ENCODE measurements at places on chromosomes 7 and 10. TPM values are rescaled to one million over a fixed set of nuclear protein-coding genes. Genes with fewer than 3 reads are reported as not detected.

DNA sequence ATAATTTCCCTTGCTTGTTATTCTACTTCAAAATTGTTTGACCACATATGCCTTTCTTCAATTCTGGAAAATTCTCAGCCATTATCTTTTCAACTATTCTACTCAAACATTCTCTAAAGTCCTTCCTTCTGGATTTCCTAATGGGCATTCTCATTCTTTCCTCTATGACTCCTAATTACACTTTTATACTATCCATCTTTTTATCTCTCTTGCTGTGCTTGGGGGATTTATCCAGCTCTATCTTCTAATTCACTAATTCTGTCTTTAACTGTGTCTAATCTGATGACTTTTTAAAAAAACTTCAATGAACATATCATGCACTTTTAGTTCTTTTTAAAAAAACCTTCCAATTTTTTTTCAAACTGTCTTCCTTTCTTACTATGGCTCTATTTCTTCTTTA is 38.4 kb downstream of the C10orf143 start:
- no peaks in the 10 kb centered on the region for H3K4me1 ChIP-seq
- H3K27ac ChIP-seq = no peak overlapping the region
- DNase-seq = no peak
- H3K36me3 ChIP-seq = no peaks in the 10 kb centered on the region

DNA sequence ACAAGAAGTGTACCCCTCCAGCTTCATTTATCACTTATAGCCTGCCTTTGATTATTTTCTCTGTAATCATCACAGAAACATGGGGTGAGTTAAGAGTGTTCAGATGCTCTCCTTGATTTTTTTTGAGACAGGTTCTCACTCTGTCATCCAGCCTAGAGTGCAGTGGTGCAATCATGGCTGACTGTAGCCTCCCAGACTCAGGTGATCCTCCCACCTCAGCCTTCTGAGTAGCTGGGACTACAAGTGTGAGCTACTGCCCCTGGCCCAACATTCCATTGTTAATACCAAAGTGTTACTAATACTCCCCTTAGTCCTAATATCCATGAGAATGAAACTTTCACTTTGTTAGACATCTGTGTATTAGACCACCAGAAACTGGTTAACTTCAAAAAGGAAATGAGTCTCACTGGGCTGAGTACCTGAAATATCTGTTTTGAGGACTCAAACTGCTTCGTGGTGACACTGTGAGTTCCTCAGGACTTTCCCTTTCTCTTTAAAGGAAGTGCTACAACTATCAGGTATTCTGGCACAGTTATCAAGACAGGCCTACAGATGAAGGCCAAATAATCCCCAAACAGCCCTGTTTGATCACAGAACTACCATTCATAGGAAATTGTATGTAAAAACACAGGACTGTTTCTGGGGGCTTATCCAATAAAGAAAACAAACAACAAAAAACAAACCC is 20.5 kb upstream of the CFAP70 start:
- peak overlapping the region; percentile 1 for H3K27ac ChIP-seq
- DNase-seq = no peak
- 0 out of 2 replicates have a peak, but pooled peaks cover 3% of the 10 kb centered on the region for H3K4me1 ChIP-seq
- H3K36me3 ChIP-seq = peaks cover 7% of the 10 kb centered on the region
- H3K27me3 ChIP-seq = no peaks in the 10 kb centered on the region
- H3K4me3 ChIP-seq = no peak overlapping the region

DNA sequence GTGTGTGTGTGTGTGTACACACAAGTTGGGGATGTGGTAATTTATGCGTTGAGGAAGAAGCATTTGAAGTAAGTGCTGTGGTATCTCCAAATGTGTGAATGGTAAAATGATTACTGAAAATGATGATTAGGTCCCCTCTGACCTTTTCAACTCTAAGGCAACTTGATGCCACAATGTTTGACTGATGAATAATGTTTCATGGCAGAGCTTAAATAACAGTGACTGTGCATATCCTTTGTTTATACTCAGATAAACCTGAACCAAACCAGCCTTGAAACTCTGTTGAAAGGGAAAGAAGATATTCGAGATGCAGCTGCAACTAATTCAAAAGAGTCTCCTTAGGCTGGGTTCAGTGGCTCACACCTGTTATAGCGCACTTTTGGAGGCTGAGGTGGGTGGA is 64.8 kb upstream of the YAE1 start:
- H3K4me1 ChIP-seq = no peaks in the 10 kb centered on the region
- no peak for DNase-seq
- no peaks in the 10 kb centered on the region for H3K36me3 ChIP-seq
- no peak overlapping the region for H3K4me3 ChIP-seq
- peaks cover 4% of the 10 kb centered on the region for H3K27me3 ChIP-seq

GRCh38 chr7:142327628-142328405 is 70.0 kb upstream of the PRSS58 start:
- DNase-seq = no peak
- no peak overlapping the region for H3K4me3 ChIP-seq
- H3K36me3 ChIP-seq = no peaks in the 10 kb centered on the region
- H3K27ac ChIP-seq = no peak overlapping the region
- no peaks in the 10 kb centered on the region for H3K27me3 ChIP-seq

GRCh38 chr10:29896053-29896452 is 163.3 kb downstream of the JCAD start:
- H3K27me3 ChIP-seq = no peaks in the 10 kb centered on the region
- no peaks in the 10 kb centered on the region for H3K36me3 ChIP-seq
- no peak overlapping the region for H3K27ac ChIP-seq
- DNase-seq = no peak
- no peak overlapping the region for H3K4me3 ChIP-seq

- peaks cover 3% of the 10 kb centered on the region for H3K36me3 ChIP-seq
- H3K27ac ChIP-seq = no peak overlapping the region
- DNase-seq = no peak
- peaks cover 21% of the 10 kb centered on the region for H3K4me1 ChIP-seq
- H3K4me3 ChIP-seq = no peak overlapping the region
Measured at GRCh38 chr10:132326925-132327324, 5.1 kb upstream of the LRRC27 start.

- H3K4me3 ChIP-seq = no peak overlapping the region
- H3K4me1 ChIP-seq = no peaks in the 10 kb centered on the region
- H3K27ac ChIP-seq = no peak overlapping the region
Measured at GRCh38 chr10:20302033-20302432, 485.8 kb downstream of the PLXDC2 start.

DNA sequence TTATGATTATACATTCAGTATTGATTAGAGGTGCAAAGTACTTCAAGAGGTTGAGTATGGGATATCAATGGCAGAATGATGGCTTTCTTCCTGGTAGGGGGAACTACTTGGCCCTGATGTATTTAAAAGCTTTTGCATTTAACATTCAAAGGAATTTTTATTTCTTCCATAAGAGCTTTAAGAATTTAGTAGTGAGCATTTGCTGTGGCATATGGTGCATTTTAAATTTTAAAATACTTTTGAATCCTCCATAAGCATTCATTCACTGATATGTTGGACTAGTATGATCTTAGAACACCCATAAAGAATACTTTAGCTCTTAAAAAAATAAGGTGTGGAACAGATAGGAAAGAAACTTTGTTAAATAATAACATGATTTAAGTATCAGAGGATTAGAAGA is 191.9 kb upstream of the PPP1R3A start:
- H3K27me3 ChIP-seq = no peaks in the 10 kb centered on the region
- H3K4me3 ChIP-seq = no peak overlapping the region
- H3K4me1 ChIP-seq = no peaks in the 10 kb centered on the region
- DNase-seq = no peak
- no peaks in the 10 kb centered on the region for H3K36me3 ChIP-seq
- no peak overlapping the region for H3K27ac ChIP-seq

DNA sequence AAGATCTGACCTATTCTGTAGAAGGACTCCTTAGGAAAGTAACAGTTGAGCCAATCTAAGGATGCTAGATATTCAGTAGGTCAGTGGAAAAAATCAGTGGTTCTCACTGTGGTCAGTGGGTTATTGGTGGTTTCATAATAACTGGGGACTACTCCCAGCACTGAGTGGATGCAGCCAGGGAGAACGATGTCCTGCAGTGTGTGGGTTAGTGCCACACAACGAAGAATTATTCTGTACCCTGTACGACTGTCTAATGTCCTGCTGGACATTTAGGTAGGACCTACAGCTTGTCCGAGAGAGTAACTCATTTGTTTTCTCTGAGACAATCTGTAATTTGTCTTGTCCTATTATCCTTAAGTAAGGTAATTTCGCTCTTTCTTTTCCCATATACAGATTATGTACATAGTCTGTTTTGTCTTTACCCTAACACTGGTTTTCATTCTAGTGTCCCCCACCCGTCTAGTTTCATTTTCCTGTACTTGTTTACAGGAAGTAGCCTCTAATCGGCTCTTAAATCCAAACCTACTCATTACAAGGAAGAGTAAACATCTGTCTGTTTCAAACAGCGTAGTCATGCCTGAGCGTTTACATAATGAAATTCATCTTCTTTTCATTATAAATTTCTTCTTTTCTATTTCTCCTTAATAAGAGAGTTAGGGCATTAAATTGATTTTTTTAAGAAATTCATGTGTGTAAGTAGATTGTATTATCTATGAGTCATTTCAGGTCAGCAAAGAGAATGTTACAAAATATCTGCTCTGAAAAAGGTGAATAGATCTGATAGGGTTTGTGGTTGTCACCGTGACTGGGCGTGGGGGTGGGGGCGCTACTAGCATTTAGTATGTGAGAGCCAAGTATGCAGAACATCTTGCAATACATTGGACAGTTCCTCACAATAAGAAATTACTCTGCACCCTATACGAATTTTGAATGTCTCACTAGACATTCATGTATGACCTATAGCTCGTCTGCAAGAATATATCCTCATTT is 8.3 kb upstream of the ZC3HAV1L start:
- no peak for DNase-seq
- H3K27me3 ChIP-seq = no peaks in the 10 kb centered on the region
- H3K4me1 ChIP-seq = peaks cover 4% of the 10 kb centered on the region
- H3K36me3 ChIP-seq = peaks cover 15% of the 10 kb centered on the region
- H3K4me3 ChIP-seq = no peak overlapping the region

- no peaks in the 10 kb centered on the region for H3K4me1 ChIP-seq
- no peak overlapping the region for H3K27ac ChIP-seq
- no peaks in the 10 kb centered on the region for H3K27me3 ChIP-seq
Measured at GRCh38 chr7:96026010-96026409, 253.7 kb downstream of the DYNC1I1 start.

- H3K4me3 ChIP-seq = no peak overlapping the region
- DNase-seq = no peak
- H3K27me3 ChIP-seq = no peaks in the 10 kb centered on the region
Measured at GRCh38 chr10:89022734-89023133, 32.1 kb downstream of the FAS start.

CC2D2B gene
- total RNA-seq = 0.72 TPM

SUN3 gene
- total RNA-seq = not detected

PRF1 gene
- 1.5 TPM for total RNA-seq

GHRHR gene
- total RNA-seq = not detected

ELN gene
- 0.19 TPM for total RNA-seq

LRRC27 gene
- total RNA-seq = 3.3 TPM

FAM131B gene
- total RNA-seq = 0.05 TPM

COL1A2 gene
- total RNA-seq = 2.1 TPM
